ENCODE measurements at places on chromosomes 5 and 9.

- DNase-seq, result no peak
These were observed 23.2 kb upstream of the SPTAN1 start for GRCh38 chr9:128529191-128529590.

GRCh38 chr5:4523038-4523437, 617.1 kb upstream of the ADAMTS16 start:
- DNase-seq, result no peak

- no peak for DNase-seq
These were observed 2.9 kb downstream of the TTC23L start for GRCh38 chr5:34841816-34842215.

GRCh38 chr5:181088289-181088688, 42.7 kb downstream of the OR2V1 start:
- DNase-seq, result no peak

- DNase-seq, result no peak
These were observed 124.4 kb upstream of the FBXL7 start for GRCh38 chr5:15375559-15375958.

GRCh38 chr9:18971404-18971803, 61.6 kb downstream of the SAXO1 start:
- no peak for DNase-seq

GRCh38 chr5:137995077-137995748, 37.7 kb downstream of the FAM13B start:
- DNase-seq, result no peak

DNA sequence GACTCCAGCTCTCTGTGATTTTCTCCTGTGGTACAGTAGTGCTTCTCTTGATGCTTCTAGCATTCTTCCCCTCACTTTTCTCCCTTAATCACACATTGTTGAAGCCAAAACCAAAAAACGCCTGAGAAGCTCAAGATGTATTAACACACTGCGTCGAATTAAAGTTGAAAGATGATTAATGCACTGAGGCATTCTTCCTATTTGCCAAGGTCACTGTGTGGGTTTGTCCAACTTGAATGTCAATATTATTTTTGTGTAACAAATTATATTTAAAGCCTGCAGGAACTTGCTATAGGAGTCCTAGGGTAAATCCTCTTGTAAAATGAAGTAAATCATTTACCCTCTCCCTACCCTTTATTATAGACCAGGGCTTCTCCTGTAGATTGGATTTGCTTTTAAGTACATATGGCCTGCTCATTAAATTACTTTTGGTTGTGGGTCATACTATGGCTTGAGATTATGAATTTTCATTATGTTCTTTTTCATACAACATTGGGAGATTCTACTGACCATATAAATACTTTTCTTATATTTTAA, 68.1 kb downstream of the GDA start:
- DNase-seq, result no peak

DNA sequence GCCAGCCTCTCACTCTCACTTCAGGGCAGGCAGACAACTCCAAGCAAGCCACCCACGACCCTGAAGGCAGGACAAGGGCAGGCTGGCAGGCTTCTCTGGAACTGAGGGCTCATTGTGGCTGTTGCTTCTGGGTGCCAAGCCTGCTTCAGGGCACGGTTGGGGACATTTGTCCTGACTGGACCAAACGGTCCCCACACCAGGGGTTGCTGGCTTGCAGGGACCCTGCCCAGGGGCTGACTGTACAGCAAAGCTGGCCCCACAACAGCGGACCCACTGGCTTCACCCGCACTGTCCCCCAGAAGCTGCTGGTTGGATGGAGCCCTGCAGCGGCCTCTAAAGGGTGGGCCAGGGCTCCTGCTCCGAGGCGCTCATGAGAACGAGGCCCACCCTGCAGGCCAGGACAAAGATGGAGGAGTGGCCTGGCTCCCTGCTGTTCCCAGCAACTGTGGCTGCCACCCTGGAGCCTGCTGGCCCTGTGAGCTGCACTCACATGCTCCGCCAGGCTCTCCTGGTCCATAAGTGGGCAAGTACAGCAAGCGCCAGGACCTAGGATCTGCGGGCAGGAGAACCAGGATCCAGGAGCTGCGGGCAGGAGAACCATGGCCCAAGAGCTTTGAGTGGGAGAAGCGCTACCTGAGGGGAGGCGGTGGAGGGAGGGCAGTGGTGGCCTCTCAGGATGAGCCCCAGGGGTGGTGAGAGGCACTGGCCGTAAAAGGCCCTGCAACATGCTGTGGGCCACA, 34.4 kb upstream of the NSMF start:
- no peak for DNase-seq

DNA sequence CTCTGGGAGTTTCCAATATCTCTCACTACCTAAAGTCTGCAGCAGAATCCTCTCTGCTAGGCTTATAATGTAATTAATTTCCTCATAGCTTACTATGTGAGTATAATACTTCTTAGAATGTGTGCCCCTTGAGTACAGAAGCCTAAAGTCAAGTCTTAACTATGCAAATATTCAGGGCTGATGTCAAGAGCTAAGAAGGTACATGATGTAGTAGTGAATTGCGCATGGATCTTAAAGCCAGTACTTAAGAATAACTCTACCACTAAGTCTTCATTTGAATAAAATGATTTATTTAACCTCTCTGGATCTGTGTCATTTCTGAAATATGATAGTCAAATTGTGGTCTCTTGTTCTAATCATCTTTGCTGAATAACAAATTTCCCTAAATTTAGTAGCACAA, 442.9 kb downstream of the DTWD2 start:
- no peak for DNase-seq

DNA sequence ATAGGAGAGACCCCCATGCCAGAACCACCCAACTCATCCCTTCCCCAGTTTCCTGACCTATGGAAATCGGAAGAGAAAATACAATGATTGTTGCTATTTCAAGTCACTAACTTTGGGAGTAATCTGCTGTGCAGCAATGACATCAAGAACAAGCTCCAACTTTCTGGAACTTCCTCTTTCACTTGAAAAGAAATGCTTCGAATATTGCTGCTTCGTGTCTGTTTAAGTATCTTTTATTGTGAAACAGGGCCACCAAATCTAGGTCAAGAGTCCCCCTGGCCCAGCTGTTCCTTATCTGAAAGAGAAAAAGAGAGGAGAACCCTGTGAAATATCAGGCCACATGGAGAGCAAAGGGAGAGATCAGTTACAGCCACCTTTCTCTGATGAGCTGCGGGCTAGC, 59.4 kb upstream of the DNAH5 start:
- DNase-seq, result no peak

GRCh38 chr5:98679963-98680362, 93.5 kb upstream of the RGMB start:
- no peak for DNase-seq

GRCh38 chr5:175092691-175093090, 351.3 kb downstream of the DRD1 start:
- no peak for DNase-seq

GRCh38 chr5:41246376-41246775, 33.0 kb upstream of the C6 start:
- DNase-seq, result peak; percentile 59

Measured in BJ (cell line).